Amniotic epithelial cell (primary cell): ENCODE measurements at places on chromosomes 5 and 9.

- DNase-seq = no peak
Measured at GRCh38 chr5:89005990-89006389, 123.0 kb upstream of the MEF2C start.

DNA sequence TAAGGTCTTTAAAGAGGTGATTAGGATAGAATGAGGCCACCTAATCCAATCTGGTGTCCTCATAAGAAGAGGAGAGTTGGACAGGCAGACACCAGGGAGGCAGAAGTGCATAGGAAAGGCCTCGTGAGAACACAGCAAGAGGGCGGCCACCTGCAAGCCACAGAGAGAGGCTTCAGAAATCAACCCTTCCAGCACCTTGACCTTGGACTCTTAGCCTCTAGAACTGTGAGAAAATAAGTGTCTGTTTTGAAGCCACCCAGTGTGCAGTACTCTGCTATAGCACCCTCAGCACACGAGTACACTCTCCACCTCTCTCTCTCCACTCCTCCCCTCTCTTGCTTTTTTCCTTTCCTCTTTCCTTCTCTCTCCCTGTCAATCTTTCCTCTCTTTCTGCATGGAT is 26.8 kb downstream of the NIPAL4 start:
- DNase-seq = no peak

DNA sequence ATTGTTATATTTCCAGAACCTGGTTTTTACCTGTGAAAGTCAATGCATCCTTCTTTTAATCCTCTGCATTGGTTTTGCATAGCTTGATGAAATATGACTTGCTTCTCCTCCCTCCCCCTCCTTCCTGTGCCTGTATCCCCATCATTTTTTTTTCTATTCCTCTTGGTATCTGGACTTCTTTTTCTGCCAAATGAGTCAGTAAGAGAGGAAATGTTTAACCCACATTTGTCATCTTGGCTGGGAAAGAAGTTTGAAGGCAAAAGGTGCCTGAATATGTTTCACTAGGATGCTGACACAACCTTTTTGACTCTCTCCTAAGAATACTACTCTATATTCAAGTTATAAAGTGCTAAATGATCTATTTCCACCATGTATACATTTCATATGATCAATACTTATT is 35.5 kb upstream of the CDKN2B start:
- DNase-seq = peak; percentile 93

GRCh38 chr5:17148481-17148880 is 69.0 kb upstream of the BASP1 start:
- DNase-seq = no peak

GRCh38 chr5:56683281-56683680 is 132.1 kb upstream of the MAP3K1 start:
- DNase-seq = no peak

DNA sequence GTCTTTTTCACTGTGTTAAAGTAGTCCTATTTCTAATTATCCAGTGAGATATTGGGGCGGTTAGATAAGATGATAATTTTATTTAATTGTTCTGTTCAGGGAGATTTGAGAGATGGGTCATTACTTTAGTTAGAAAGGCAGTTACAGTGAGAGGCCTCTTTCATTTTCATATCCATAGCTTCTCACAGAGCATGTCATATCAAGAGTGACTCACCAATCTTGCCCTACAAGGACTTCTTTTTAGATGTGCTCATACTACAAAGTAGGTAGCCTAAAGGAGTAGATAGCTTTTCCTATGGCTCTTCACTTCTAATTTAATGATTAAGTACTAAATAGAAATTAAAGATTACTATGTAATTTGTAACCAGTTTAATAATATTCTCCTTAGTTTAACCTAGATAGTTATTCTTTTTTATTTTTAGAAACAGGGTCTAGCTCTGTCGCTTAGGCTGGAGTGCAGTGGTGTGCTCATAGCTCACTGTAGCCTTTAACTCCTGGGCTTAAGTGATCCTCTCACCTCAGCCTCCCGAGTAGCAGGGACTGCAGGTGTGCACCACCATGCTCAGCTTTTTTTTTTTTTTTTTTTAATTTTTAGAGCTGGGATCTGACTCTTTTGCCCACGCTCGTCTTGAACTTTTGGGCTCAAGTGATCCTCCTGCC is 71.0 kb downstream of the FER start:
- DNase-seq = peak; percentile 82

DNA sequence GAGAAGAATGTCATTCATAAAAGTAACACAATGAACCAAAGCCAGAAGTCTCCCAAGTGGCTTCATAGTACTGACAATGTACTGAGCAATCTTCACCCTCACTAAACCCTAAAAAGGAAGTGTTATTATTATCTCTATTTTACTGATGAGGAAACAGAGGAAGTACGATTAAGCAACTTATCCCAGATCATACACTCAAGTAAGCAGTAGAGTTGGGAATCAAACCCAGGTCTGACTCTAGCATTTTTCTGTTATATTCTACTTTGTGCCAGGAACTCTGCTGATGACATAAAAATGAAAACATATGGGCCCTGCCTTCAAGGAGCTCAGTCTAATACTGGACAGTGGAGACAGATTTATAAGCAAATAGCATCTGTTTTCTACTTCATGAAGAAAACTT is 109.2 kb downstream of the RAPGEF6 start:
- DNase-seq = no peak

GRCh38 chr5:60649288-60649917 is 50.6 kb downstream of the DEPDC1B start:
- DNase-seq = peak; percentile 55

DNA sequence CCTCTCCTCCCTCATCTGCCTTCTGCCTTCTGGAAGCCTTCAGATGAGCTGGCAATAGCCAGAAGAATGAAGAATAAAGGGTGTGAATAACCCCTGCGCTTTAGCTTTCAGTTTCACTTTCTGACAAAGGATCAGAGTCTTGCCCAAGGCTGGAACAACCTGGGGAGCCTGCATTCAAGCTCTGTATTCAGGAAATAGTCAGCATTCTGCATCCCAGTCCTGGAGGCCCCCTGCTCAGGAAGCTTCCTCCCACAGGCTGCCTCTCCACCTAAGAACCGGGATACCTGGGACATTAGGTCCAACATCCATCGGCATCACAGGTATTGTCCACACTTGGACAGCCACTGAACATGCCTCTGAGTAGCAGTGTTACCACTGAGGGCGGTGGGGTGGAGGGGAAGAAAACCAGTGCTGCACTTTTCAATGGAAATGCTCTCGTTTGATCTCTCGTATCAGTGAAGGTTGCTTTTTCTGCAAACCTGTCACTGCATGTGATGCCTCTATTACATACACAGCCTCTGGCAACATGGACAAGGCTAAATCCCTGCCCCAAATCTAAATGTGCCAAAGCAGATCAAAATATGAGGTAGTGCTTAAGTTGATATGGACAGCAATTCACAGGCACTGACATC is 39.8 kb upstream of the ACO1 start:
- peak; percentile 29 for DNase-seq

DNA sequence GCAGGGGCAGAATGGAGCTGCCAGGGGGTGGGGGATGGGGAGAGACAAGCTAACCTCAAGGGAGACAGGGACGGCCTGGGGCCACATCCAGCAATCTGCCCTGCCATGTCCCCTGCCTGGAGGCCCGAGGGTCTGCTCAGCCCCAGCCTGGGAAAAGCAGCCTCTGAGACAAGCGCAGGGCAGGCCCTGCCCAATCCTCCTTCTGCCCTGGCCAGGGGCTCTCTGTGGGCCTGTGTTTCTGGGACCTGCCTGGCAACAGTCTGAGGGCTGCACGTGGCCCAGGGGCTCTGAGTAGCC is 13.9 kb upstream of the QSOX2 start:
- no peak for DNase-seq

DNA sequence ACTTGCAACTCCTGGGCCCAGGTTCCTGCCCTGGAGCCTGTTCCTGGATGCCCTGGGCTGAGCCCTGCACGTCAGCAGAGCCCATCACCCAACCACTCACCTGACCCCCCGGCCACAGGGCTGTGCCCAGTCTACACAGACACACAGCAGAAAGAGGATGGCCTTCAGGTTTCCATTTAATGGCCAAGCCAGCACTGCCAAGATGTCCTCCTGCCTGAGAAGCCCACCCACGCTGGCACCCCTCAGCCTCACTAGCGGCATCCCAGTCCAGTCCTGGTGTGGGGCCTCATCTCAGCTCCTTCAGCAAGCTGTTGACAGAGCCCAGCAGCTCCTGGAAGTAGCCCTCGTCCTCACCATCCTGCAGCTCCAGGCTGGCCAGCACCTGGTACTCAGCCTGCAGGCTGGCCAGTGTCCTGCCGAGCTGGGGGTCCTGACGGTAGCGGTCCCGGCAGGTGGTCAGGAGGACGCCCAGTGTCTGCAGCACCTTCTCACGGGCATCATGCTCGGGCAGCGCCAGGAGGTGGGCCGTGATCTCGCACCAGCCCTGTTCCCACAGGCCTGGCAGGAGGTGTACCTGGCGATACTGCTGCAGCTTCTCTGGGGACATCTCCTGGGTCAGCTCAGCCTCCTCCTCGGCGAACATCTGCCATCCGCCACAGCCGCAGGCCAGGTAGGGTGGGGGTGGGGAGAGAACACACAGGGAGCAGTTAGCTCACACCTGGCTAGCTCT is 71.9 kb upstream of the LRRTM2 start:
- DNase-seq = no peak

GRCh38 chr9:69412741-69413150 is 87.7 kb downstream of the ENTREP1 start:
- peak; percentile 41 for DNase-seq

DNA sequence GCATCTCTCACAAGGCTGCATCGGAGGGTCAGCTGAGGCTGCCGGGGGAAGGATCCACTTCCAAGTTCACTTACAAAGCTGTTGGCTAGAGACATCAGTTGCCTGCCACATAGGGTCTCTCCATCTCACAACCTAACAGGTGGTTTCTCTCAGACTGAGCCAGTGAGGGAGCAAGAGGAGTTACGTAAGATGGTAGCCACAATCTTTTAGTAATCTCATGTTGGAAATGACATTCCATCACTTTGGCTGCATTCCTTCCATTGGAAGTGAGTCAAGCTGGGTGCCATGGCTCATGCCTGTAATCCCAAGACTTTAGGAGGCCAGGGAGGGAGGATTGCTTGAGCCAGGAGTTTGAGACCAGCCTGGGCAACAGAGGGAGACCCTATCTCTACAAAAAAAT is 7.4 kb upstream of the GRK6 start:
- DNase-seq = peak; percentile 87

GRCh38 chr5:86329318-86329717 is 288.4 kb upstream of the COX7C start:
- no peak for DNase-seq

- DNase-seq = no peak
Measured at GRCh38 chr5:154603011-154603410, 125.0 kb upstream of the HAND1 start.

GRCh38 chr9:107173422-107174180 is 109.5 kb upstream of the RAD23B start:
- no peak for DNase-seq

DNA sequence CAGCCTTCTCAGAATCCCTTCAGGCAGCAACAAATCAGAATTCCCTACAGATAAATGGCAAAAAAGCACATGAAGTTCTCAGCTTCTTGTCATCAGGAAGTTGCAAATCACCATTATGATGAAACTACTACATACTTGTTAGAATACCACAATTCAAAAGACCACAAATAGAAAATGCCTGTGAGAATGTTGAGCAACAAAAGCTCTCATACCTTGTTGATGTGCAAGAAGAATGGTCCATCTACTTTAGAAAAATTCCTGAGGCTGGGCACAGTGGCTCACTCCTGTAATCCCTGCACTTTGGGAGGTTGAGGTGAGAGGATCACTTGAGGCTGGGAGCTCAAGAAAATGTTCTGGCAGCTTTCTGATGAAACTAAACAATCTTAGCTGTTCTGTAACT is 278.1 kb downstream of the ICE1 start:
- DNase-seq = peak; percentile 0

- DNase-seq = no peak
Measured at GRCh38 chr9:135882011-135882410, 25.3 kb downstream of the CAMSAP1 start.

DNA sequence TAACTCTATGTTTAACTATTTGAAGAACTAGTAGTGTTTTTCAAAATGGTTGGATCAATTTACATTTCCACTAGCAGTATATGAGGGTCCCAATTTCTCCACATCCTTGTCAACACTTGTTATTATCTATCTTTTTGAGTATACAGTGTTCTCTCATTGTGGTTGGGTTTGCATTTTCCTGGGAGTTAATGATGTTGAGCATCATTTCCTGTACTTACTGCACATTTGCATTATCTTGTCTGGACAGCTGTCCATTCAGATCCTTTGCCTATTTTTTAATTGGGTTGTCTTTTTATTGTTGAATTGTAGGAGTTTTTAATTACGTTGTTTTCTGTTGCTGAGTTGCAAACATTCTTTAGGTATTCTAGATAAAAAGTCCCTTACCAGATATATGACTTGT is 103.4 kb upstream of the LRRTM2 start:
- DNase-seq = no peak

DNA sequence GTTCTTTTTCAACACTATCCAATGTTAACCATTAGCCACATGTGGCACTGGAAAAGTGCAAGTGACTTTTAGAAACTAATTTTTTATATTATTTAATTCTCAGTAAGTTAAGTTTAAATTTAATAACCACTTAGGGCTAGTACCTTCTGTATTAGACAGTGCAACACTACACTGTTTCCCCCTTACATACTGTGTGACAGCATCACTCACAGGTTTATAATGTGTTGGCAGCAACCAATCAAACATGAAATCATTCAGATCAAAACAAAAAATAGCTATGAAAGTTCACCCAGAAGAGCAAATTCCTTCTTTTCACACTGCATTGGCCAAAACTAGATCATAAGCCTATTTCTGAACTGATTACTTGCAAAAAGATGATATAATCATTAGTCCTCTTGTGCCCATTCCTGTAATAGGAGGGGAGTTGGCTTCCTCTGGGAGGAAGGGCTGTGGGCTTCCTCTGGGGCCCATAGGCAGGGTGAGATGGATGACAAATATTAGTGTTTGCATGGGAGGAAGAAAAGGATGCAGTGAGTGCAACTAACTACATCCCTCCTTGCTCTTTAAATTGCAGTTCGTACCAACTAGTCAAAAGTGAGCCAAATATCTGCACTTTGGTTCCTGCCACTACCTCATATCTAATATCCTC is 708.1 kb upstream of the RGMB start:
- no peak for DNase-seq

- DNase-seq = no peak
Measured at GRCh38 chr9:89825669-89826068, 220.9 kb downstream of the GADD45G start.

GRCh38 chr5:73254642-73255041 is 81.6 kb downstream of the TMEM174 start:
- DNase-seq = no peak

GRCh38 chr5:456351-457194 is 13.6 kb downstream of the EXOC3 start:
- no peak for DNase-seq

DNA sequence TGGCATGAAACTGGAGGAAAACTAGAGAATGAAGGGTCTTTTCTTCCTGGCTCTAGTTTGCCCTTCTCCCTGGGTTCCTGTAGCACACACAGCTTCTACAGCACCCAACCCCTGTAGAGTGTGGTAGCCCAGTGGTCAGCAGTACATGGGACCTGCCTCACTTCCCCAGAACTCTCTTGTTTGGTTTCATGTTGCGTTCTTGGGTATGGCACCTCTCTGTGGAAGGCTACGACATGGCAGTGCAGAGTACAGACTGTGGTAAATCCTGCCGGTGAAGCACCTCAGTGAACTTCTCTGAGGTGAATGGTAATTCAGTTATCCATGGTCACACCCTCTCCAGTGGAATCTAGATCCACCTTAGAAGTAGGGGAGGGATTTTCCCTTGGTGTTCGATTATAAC is 105.5 kb downstream of the TLR4 start:
- no peak for DNase-seq
